CD4-positive, alpha-beta T cell (primary cell): ENCODE measurements at places on chromosomes 7 and 10. TPM values are rescaled to one million over a fixed set of nuclear protein-coding genes. Genes with fewer than 3 reads are reported as not detected.
A peak's percentile ranks its signal among the peaks of the same experiment; 100 is the strongest.

DNA sequence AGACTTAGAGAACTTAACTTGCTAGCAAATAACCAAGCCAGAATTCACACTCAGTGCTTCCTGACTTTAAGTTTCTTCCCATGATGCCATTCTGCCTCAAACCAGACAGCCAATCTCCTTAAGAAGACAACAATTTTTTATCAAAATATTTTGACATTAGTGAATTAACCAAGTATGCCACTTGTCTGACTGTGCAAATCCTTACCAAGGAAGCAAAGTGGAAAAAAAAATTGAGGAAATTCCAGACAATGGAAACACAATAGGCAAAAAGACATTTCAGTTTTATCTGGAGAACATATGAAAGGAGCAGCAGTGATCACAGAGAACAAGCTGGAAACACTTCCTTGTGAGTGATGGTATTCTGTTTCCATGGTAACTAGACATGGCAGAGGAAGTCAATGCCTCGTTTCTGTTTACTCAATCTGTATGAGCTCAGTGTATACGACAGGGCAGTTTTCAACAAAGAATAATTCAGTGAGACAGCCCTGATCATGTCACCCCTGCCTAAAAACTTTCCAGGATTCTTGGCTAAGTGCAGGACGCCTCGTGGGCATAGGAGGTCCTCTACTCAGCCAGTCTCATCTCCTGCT, 114.2 kb downstream of the DYNC1I1 start:
- no peaks in the 10 kb centered on the region for H3K4me1 ChIP-seq
- DNase-seq, result no peak
- H3K27ac ChIP-seq, result no peak overlapping the region
- H3K36me3 ChIP-seq, result no peaks in the 10 kb centered on the region

GRCh38 chr10:110074758-110075671, 67.2 kb downstream of the ADD3 start:
- H3K4me1 ChIP-seq, result peaks cover 54% of the 10 kb centered on the region
- H3K36me3 ChIP-seq, result no peaks in the 10 kb centered on the region
- no peaks in the 10 kb centered on the region for H3K27me3 ChIP-seq
- peak overlapping the region; percentile 14 for H3K27ac ChIP-seq

GRCh38 chr7:70805360-70805759, 326.6 kb upstream of the GALNT17 start:
- H3K36me3 ChIP-seq, result no peaks in the 10 kb centered on the region
- no peaks in the 10 kb centered on the region for H3K4me1 ChIP-seq
- DNase-seq, result no peak
- H3K27me3 ChIP-seq, result no peaks in the 10 kb centered on the region

GRCh38 chr10:69407621-69408301, 9.0 kb downstream of the TACR2 start:
- no peaks in the 10 kb centered on the region for H3K27me3 ChIP-seq
- H3K4me3 ChIP-seq, result no peak overlapping the region
- peak; percentile 32 for DNase-seq
- peaks cover 21% of the 10 kb centered on the region for H3K4me1 ChIP-seq

GRCh38 chr7:107726356-107727130, 17.4 kb upstream of the CBLL1 start:
- no peak for DNase-seq
- no peaks in the 10 kb centered on the region for H3K4me1 ChIP-seq
- no peak overlapping the region for H3K27ac ChIP-seq
- H3K4me3 ChIP-seq, result no peak overlapping the region
- H3K27me3 ChIP-seq, result no peaks in the 10 kb centered on the region

- no peak for DNase-seq
- H3K27me3 ChIP-seq, result no peaks in the 10 kb centered on the region
- no peaks in the 10 kb centered on the region for H3K36me3 ChIP-seq
- no peak overlapping the region for H3K4me3 ChIP-seq
- no peaks in the 10 kb centered on the region for H3K4me1 ChIP-seq
- no peak overlapping the region for H3K27ac ChIP-seq
These were observed 131.8 kb upstream of the GHITM start for GRCh38 chr10:84007482-84007881.

DNA sequence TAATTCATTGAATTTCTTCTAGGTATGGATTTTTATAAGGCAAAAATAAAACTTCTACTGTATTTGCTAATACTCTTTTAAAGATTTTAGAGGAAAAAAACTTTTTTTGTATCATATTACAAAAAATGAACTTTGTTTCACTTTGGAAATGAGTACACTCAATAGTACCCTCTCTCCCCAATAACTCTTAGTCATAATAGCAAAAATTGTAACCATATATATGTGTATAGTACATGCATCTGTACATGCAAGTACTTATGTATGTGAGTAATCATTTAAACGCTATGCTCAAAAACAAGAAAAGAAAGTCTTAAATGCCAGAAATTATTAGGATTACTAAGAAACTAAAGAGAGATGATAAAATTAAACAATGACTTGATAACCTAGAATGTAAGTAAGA, 95.9 kb upstream of the HGF start:
- no peak overlapping the region for H3K4me3 ChIP-seq
- no peaks in the 10 kb centered on the region for H3K4me1 ChIP-seq
- DNase-seq, result no peak
- no peak overlapping the region for H3K27ac ChIP-seq
- no peaks in the 10 kb centered on the region for H3K27me3 ChIP-seq

DNA sequence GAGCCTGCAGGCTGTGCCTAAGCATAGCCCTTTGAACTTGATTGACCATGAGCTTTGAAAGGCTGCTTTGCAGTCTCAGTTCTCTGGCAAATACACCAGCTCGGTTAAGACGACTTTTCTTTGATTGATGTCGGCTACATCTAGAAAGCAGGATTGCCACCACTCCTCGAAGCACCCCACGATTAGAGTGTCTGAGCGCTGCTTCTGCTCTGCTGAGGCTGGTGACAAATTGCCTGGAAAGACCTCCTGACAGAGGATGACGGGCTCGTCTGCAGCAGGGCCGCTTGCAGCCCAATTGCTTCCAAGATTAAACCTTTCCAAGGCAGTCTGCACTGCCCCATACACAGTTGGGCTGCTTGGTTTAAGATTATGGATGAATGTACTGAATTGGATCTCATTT, 182.0 kb downstream of the CUX1 start:
- H3K36me3 ChIP-seq, result no peaks in the 10 kb centered on the region
- H3K27ac ChIP-seq, result no peak overlapping the region
- no peaks in the 10 kb centered on the region for H3K27me3 ChIP-seq
- H3K4me1 ChIP-seq, result no peaks in the 10 kb centered on the region

GRCh38 chr7:102433219-102434038, at the start of gene ORAI2:
Gene ORAI2, plus strand, starts transcription at chr7:102433575. Its CDS starts 5,382 bp downstream, at chr7:102438957.
- peak; percentile 84 for DNase-seq
- peaks cover 4% of the 10 kb centered on the region for H3K36me3 ChIP-seq
- H3K4me3 ChIP-seq, result peak within 1 kb of the TSS; percentile 79
- peak within 1 kb of the TSS; percentile 92 for H3K27ac ChIP-seq

GRCh38 chr10:106392778-106393177, 771.7 kb downstream of the SORCS1 start:
- H3K27me3 ChIP-seq, result no peaks in the 10 kb centered on the region
- no peak overlapping the region for H3K4me3 ChIP-seq
- DNase-seq, result no peak
- no peaks in the 10 kb centered on the region for H3K4me1 ChIP-seq

DNA sequence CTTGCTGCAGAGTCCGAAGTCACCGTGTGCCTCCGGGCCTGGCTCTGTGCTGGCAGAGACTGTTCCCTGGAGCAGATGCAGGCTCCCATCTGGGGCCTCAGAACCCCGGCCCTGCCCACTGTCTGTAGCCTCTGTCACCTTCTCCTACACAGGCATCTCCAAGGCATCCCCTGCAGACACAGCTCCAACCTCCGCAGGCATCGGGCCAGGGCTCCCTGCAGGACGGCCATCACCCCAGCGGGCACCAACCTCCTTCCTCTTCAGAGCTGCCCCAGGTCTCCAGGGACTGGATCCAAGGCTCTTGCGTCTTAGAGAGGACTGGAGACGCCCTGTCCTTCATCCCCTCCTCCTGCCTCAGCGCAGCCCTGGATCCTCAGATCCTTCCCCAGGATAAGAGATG, 69.9 kb upstream of the MYL10 start:
- H3K36me3 ChIP-seq, result no peaks in the 10 kb centered on the region
- no peak overlapping the region for H3K4me3 ChIP-seq
- no peaks in the 10 kb centered on the region for H3K4me1 ChIP-seq
- DNase-seq, result no peak
- no peak overlapping the region for H3K27ac ChIP-seq

- no peaks in the 10 kb centered on the region for H3K4me1 ChIP-seq
- no peak for DNase-seq
- H3K4me3 ChIP-seq, result no peak overlapping the region
- peaks cover 16% of the 10 kb centered on the region for H3K36me3 ChIP-seq
- no peaks in the 10 kb centered on the region for H3K27me3 ChIP-seq
- no peak overlapping the region for H3K27ac ChIP-seq
These were observed 192.2 kb upstream of the LRGUK start for GRCh38 chr7:133934977-133935330.

DNA sequence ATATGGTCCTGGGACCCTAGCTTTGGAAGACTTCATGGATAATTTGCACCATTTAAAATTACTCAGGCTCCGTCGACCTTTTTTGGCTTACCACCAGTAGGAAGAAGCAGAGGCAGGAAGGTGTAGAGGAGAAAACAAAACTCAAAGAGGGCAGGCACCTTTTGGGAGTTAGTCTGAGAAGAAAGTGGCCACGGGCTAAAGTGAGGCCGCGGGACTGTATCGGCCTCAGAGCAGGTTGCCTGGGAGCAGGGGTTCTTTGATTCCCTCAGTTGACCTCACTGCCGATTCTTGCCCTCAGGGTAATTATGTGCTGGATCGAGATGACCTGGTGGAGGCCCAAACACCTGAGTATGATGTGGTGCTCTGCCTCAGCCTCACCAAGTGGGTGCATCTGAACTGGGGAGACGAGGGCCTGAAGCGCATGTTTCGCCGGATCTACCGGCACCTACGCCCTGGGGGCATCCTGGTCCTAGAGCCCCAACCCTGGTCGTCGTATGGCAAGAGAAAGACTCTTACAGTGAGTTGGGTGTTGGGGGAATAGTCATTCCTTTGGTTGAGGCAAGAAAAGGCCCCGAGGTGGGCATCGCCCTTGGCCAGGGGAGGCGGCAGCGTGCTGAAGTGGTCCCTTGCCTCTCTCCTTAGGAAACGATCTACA, 3.1 kb downstream of the MEPCE start:
- H3K27ac ChIP-seq, result no peak overlapping the region
- no peak for DNase-seq
- peaks cover 30% of the 10 kb centered on the region for H3K36me3 ChIP-seq

DNA sequence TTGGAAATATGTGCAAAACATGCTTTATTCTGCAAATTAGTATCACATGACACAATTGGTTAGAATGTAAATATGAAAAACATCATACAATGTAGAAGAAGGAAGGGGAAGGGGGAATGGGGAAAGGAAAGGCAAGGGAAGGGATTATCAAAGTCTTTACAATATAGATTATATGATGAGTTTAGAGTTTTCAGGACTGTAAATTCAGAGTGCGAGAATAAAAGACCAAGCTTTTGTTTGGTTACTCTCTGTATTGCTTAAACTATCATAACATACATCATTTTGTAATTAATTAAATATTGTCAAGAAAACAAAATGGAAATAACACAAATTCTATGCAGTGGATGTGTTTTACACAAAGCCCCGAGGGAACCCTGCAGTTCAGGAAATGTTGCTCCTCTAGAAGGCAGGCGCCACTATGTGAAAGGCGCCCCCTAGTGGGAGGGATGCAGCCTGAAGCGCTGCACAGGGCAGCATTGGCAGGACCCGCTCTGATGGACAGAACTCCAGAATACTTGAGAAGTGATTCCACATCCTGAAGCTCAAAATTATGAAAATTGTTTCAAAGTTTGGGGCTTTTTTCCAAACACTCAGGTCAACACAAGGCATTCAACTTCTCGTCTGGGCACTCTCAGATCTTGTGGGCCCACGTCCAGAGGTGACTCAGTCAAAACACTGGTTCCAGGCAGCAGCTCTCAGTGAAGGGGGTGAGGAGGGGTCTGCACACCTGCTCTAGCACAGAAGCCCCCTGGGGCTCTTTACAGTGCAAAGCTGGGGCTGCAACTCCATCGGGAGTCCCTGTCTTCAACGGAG, 31.6 kb upstream of the TMEM254 start:
- peak; percentile 65 for DNase-seq
- H3K27me3 ChIP-seq, result peaks cover 5% of the 10 kb centered on the region
- no peaks in the 10 kb centered on the region for H3K4me1 ChIP-seq
- H3K27ac ChIP-seq, result no peak overlapping the region
- H3K36me3 ChIP-seq, result no peaks in the 10 kb centered on the region

DNA sequence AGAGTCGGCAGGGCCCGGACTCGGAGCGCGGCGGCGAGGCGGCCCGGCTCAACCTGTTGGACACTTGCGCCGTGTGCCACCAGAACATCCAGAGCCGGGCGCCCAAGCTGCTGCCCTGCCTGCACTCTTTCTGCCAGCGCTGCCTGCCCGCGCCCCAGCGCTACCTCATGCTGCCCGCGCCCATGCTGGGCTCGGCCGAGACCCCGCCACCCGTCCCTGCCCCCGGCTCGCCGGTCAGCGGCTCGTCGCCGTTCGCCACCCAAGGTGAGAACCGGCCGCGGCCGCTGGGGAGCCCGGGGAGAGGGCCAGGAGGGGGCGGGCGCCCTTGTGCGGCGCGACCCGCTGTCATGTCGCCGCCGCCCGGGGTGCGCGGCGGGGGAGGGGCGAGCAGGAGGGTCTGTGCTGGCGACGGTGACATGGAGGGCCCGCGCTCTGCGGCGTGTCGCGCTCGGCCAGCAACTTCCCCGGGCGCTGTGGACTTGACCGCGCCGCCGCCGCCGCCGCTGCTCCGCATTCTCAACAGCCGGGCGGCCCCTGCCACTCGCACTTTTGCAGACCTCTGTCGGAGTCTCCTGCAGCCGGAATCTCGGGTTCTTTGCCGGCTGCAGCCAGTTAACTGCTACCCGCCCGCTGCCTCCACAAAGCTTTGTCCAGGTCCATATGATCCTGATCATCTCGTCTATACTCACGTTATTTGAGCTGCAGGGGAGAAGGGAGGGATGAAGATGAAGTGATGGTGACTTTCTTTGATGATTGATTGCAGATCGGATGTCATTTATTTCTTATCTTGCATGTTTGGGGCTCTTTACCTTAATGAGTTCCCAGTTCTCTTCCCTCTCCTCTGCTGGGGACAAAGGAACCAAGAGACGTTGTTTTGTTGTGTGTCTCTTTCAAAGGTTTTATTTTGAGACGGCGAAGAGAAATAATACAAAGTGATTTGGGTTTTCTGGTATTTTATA, 869 bp downstream of the TRIM24 start:
- peak; percentile 62 for DNase-seq
- peak overlapping the region; percentile 82 for H3K4me3 ChIP-seq
- H3K36me3 ChIP-seq, result no peaks in the 10 kb centered on the region
- H3K27ac ChIP-seq, result peak overlapping the region; percentile 52

- peaks cover 15% of the 10 kb centered on the region for H3K27me3 ChIP-seq
- H3K4me3 ChIP-seq, result peak overlapping the region; percentile 45
- no peaks in the 10 kb centered on the region for H3K36me3 ChIP-seq
- H3K27ac ChIP-seq, result no peak overlapping the region
- DNase-seq, result peak; percentile 38
These were observed 1.6 kb downstream of the FZD8 start for GRCh38 chr10:35640474-35640873.

MSMB gene
- not detected for total RNA-seq

CHN2 gene
- 2.1 TPM for total RNA-seq

AKR1B15 gene
- not detected for total RNA-seq

MEIG1 gene
- not detected for total RNA-seq

OR2A42 gene
- not detected for total RNA-seq

NUPR2 gene
- total RNA-seq, result not detected

PIK3AP1 gene
- 0.58 TPM for total RNA-seq

TMEM176B gene
- not detected for total RNA-seq
